ENCODE measurements at places on chromosomes 16 and 17. TPM values are rescaled to one million over a fixed set of nuclear protein-coding genes. Genes with fewer than 3 reads are reported as not detected.

DNA sequence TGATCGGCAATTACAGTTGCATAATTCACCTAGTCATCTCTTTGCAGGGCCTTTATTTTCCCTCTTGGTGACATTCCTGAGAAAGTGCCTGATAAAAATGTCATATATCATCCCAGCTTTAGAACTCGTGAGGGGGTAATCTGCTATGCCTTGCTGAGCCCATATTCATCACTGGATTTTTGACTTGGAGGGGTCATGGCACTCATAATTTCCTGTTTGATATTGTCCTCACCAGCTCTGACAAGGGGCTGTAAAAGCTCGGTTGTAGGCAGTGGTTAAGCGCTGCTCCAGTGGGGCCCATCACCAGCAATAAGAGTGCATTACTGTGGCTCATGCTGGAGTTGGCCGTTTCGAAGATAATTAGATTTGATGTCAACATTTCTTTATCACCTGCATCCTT lies 227.3 kb downstream of the IRX3 start:
- no peak for DNase-seq
- no peaks in the 10 kb centered on the region for H3K4me1 ChIP-seq
- no peak overlapping the region for H3K4me3 ChIP-seq

ARL5C gene
- total RNA-seq = not detected

DNA sequence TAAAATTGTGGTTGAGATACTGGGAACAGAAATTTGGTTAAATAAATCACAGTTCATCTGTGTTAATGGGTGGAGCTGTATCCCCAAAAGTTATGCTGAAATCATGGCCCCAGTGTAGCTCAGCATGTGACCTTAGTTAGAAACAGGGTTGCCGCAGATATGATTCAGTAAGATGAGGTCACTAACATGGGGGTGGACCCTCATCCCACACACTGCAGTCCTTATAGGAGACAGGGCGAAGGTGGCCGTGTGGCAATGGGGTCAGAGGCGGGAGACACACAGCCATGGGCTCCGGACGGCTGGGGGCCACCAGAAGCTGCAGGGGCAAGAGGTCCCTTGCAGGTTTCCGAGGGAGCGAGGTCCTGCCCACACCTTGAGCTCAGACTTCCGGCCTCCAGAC lies 10.7 kb downstream of the GALNS start:
- H3K36me3 ChIP-seq = peaks cover 18% of the 10 kb centered on the region
- no peak overlapping the region for H3K27ac ChIP-seq

NATD1 gene
- total RNA-seq = 0.90 TPM

TEKT5 gene
- not detected for total RNA-seq

DNA sequence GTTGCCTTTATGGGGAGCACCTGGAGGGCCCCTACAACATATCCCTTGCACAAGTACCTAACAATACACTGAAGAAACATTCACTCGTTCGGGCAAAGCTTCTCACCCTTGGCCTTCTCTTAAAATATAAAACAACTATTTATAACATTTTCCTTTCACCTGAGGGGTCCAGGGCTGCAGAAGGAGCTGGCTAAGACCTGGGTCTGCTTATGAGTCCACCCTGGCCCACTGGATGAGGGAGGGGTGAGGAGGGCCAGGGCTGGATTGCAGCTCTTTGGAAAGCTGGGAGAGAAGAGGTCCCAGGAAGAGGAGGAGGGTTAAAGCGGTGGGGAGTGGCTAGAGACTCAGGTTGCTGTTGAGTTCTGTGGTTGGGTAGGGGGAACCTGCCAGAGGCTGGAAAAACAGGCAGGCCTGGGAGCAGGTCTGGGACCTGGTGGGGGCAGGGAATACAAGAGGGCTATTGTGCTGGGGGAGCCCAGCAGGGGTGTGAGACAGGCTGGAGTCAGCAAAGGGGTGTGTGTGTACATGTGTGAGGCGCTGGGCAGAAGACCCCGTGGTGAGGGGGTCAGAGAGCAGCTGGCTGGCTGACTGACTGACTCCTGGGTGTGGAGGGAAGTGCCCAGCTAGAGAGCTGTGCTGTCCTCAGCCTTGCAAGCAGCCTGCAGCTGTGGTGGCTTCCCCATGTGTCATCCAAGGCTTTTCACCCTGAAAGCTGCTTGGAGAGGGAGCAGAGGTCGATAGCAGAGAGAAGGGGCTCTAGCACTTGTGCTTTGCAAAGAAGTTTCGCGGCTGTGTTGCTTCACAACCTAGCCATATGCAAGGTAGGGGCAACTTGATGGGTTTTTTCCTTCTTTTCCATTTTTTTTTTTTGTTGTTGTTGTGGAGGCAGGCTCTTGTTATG lies 10.2 kb upstream of the MRC2 start:
- H3K27me3 ChIP-seq = no peaks in the 10 kb centered on the region
- no peak overlapping the region for H3K27ac ChIP-seq
- H3K36me3 ChIP-seq = peaks cover 10% of the 10 kb centered on the region
- H3K4me3 ChIP-seq = no peak overlapping the region

GRCh38 chr17:38352245-38353085 lies 821 bp downstream of the SOCS7 start:
- H3K27ac ChIP-seq = peak overlapping the region; percentile 78
- peak overlapping the region; percentile 80 for H3K4me3 ChIP-seq
- H3K4me1 ChIP-seq = peaks cover 5% of the 10 kb centered on the region
- DNase-seq = no peak
- H3K36me3 ChIP-seq = no peaks in the 10 kb centered on the region

DNA sequence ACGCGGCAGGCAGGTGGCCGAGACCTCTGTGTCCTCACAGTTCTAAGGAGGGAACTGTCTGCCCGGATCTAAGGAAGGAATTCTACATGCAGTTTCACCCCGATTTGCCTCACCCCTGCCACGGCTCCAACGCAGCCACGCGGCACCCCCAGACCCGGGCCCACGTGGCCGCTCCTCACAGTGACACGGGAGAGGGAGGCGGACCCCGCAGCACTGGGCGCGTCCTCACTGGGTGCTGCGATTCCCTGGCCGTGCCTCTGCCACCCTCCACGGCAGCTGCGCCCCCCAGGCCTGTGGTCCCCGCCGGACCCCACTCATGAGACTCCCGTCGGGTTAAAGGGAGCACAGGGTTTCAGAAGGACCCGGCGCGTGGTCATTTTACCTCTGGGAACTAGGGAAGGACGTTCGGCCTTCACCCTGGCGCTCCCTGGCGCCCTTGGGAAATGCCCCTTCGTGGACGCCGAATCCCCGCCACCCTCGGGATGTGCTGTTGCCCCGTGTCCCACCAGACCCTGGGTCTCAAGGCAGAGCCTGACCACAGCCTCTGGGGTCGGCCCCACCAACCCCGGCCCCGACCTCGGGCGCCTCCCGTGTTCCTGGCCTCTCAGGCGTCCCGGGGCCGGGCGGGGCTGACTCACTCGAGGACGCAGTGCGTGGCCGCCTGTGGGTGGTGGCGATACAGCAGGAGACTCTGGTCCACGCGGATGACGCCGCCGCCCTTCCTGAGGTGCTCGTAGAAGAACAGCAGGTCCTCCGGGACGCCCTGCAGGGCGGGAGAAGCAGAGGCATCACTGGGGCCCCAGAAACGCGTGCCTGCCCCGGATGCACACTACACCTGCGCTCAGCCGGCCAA lies 118.8 kb upstream of the METRNL start:
- DNase-seq = no peak
- H3K27me3 ChIP-seq = no peaks in the 10 kb centered on the region
- no peak overlapping the region for H3K27ac ChIP-seq
- peaks cover 5% of the 10 kb centered on the region for H3K36me3 ChIP-seq
- peaks cover 3% of the 10 kb centered on the region for H3K4me1 ChIP-seq
- no peak overlapping the region for H3K4me3 ChIP-seq

PPP1R27 gene
- not detected for total RNA-seq

- no peak for DNase-seq
- H3K4me3 ChIP-seq = no peak overlapping the region
- no peak overlapping the region for H3K27ac ChIP-seq
These were observed 56.9 kb downstream of the PRKCA start for GRCh38 chr17:66359351-66359750.

- H3K4me1 ChIP-seq = no peaks in the 10 kb centered on the region
- H3K36me3 ChIP-seq = peaks cover 8% of the 10 kb centered on the region
- H3K27me3 ChIP-seq = no peaks in the 10 kb centered on the region
- H3K27ac ChIP-seq = no peak overlapping the region
- no peak overlapping the region for H3K4me3 ChIP-seq
These were observed 44.6 kb downstream of the MYH10 start for GRCh38 chr17:8585911-8586310.

- H3K4me1 ChIP-seq = no peaks in the 10 kb centered on the region
- H3K36me3 ChIP-seq = no peaks in the 10 kb centered on the region
- peak; percentile 46 for DNase-seq
- H3K4me3 ChIP-seq = peak overlapping the region; percentile 29
- no peak overlapping the region for H3K27ac ChIP-seq
These were observed 4.7 kb downstream of the NOD2 start for GRCh38 chr16:50697881-50698767.

GRCh38 chr17:46986366-46986765 lies 7.3 kb upstream of the RPRML start:
- H3K36me3 ChIP-seq = no peaks in the 10 kb centered on the region
- no peaks in the 10 kb centered on the region for H3K4me1 ChIP-seq
- H3K4me3 ChIP-seq = no peak overlapping the region
- no peak overlapping the region for H3K27ac ChIP-seq
- DNase-seq = no peak

GRCh38 chr17:48148854-48149786 lies 41.6 kb downstream of the SNX11 start:
- no peaks in the 10 kb centered on the region for H3K4me1 ChIP-seq
- H3K4me3 ChIP-seq = no peak overlapping the region
- no peak overlapping the region for H3K27ac ChIP-seq
- no peak for DNase-seq
